Uterus (tissue), 4 donors: ENCODE measurements at places on chromosomes 1 and 21.

GRCh38 chr21:44379991-44380865 lies 26.8 kb downstream of the TRPM2 start:
- H3K4me3 ChIP-seq = no peak overlapping the region
- H3K27me3 ChIP-seq = no peaks in the 10 kb centered on the region
- no peak overlapping the region for H3K27ac ChIP-seq
- DNase-seq = no peak
- no peaks in the 10 kb centered on the region for H3K36me3 ChIP-seq

DNA sequence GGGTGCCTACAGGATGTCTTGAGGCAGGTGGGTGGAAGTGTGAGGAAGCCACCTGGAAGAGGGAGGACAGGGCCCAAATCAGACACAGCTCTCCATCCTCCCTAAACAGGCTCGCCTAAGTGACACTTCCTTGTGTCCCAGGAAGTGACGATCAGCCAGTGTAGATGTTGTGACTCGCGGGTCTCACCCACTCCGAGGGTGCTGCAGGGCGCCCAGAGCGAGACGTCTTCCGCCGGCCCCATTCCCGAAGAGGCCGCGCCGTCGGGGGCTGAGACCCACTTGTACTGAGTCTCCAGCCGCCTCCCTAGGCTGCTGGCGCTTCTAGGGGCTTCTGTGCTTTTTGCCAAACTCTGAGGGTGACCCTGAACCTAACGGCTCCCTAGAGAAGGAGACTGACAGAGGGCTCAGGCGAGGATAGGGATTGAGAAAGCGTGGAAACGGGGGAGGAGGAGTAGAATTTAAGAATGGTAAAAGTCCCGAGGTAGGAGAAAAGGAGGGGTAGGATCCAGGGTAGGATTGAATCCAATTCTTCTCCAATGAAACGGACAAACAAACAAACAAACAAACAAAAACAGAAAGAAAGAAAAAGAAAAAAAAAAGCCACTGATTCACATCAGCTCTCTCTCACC lies 543 bp upstream of the MARK1 start:
- H3K27me3 ChIP-seq = no peaks in the 10 kb centered on the region
- H3K27ac ChIP-seq = peak overlapping the region; percentile 73

DNA sequence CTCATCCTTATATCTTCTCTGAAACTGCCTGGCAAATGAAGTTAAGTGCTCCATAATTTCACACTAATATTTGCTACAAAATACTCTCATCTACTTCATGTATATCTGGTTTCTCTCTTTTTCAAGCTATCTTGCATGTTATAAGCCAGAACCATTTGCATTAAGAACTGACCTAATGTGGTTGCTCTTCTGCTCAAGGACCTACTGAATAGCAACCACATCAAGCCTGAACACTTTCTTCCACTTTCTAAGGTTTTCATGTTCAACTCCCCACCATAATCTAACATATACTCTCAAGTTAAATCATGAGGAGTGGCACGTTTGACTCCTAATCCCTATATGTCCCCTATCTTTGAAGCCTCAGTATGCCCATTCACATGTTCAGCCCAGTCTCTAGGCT lies 27.2 kb downstream of the RGS1 start:
- no peak for DNase-seq
- H3K4me3 ChIP-seq = no peak overlapping the region
- H3K27me3 ChIP-seq = no peaks in the 10 kb centered on the region
- H3K36me3 ChIP-seq = no peaks in the 10 kb centered on the region
- H3K27ac ChIP-seq = no peak overlapping the region

DNA sequence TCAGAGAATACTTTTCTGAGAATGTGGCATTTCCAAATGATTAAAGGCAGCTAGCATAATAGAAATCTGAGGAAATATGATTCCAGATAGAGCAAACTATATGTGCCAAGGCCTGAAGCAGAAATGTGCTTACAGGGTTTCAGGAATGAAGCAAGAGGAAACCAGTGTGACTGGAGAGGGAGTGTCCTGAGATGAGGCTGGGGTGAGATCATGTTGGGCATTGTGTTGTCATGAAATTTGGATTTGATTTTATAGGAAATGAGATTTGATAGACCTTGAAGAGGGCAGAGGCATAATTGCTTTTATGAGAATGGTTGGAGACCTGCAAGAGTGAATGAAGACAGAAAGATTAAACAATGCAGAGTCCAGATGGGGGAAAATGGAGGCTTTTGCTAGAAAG lies 338.1 kb upstream of the SNX7 start:
- no peak for DNase-seq
- H3K27ac ChIP-seq = no peak overlapping the region
- no peaks in the 10 kb centered on the region for H3K27me3 ChIP-seq

GRCh38 chr1:61441723-61442262 lies 283.1 kb downstream of the TM2D1 start:
- H3K4me1 ChIP-seq = no peaks in the 10 kb centered on the region
- no peak overlapping the region for H3K4me3 ChIP-seq
- no peaks in the 10 kb centered on the region for H3K36me3 ChIP-seq

GRCh38 chr1:228837817-228838716 lies 102.8 kb downstream of the RHOU start:
- H3K27me3 ChIP-seq = no peaks in the 10 kb centered on the region
- H3K36me3 ChIP-seq = no peaks in the 10 kb centered on the region

GRCh38 chr1:212485913-212486618 lies 53.3 kb downstream of the NENF start:
- H3K4me1 ChIP-seq = no peaks in the 10 kb centered on the region
- H3K27ac ChIP-seq = no peak overlapping the region
- no peaks in the 10 kb centered on the region for H3K27me3 ChIP-seq
- no peak overlapping the region for H3K4me3 ChIP-seq
- no peak for DNase-seq
- H3K36me3 ChIP-seq = no peaks in the 10 kb centered on the region

DNA sequence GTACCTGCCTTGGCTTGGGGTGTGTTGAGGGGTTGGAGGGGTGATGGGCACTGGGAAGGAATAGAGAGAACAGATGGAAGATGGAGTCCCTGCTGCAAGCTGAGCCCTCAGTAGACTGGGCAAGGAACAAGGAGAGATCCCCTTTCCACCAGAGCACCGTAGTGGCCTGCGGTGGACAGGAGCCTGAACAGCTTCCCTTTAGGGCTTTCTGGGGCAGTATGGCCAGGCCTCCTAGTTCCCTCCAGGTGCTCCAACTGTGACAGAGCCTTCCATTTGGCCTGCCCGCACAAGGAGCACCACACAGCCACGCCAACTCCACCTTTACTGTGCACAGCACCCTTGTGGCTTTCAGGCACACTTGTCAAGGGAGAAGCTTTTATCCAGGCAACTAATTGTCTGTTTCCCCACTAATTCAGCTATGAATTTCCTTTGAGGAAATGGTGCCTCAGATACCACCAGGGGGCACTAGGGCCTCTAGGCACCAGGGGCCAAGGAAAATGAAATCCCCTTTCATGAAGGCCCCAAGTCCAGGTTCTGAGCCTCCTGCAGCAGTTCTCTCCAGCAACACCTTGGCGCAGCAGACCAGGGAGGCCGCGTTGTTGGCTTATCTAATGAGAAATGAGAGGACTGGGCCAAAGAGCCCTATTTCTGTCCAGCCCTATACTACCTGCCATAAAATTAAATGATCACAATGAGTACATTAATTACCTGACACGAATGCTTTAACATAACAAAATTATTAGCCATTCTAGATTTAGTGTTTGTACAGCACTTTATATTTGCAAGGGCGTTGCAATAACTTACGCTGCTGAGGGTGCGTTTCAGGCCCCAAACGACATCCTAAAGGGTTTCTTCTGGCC lies 23.1 kb upstream of the ERI3 start:
- no peaks in the 10 kb centered on the region for H3K4me1 ChIP-seq
- peak; percentile 27 for DNase-seq
- H3K36me3 ChIP-seq = no peaks in the 10 kb centered on the region

DNA sequence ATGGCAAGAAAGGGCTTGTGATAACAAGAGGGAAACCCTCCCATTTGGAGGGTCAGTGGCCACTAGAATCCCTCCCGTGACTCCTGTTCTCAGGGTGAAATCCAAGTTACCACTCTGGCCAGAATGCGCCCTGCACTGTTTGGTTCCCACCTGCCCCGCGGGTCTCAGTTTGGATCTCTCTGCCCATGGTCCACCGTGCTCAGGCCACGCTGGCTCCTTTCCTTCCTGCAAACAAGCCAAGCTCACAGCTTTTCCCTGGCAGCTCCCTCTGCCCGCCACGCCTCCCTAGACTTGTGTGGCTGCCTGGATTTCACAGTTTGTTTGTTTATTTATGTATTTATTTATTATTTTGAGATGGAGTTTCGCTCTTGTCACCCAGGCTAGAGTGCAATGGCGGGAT lies 179.5 kb upstream of the VAMP3 start:
- H3K27ac ChIP-seq = no peak overlapping the region
- no peak for DNase-seq
- H3K36me3 ChIP-seq = no peaks in the 10 kb centered on the region
- H3K4me1 ChIP-seq = no peaks in the 10 kb centered on the region

DNA sequence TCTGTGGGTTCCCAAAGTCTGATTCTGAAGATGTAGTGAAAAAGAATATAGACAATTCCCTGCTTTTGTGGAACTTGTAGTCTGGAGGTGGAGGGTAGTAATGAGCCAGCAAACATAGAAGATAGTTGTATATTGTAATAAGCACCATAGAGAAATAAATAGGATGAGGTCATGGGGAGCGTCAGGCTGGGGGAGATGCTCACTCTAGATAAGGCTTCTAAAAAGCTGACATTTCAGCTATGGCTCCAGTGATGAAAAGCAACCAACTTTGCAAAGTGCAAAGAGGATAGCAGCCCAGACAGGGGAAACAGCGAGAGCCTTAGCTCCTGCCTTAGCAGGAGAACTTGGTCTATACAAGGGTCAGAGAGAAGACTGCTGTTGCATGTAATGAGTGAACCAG lies 98.0 kb upstream of the RALGPS2 start:
- H3K4me1 ChIP-seq = no peaks in the 10 kb centered on the region
- DNase-seq = no peak

DNA sequence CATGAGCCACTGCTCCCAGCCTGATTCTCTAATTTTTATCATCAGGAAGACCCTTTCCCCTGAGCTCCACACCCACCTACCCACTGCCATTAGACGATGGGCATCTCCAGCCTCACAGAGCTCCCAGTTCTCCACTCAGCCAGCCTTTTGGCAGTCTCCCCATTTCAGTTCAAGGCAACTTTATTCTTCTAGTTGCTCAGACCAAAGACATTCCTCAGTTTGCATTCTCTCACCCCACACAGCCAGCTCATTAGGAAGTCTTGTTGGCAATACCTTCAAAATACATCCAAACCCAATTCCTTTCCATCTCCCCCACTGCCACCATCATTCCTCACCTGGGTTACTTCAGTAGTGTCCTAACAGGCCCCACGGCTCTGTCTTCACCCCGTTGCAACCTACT lies 53.4 kb upstream of the COX20 start:
- H3K4me1 ChIP-seq = no peaks in the 10 kb centered on the region
- H3K27me3 ChIP-seq = no peaks in the 10 kb centered on the region
- no peak overlapping the region for H3K27ac ChIP-seq
- H3K4me3 ChIP-seq = no peak overlapping the region
- H3K36me3 ChIP-seq = no peaks in the 10 kb centered on the region

GRCh38 chr1:23759277-23759676 lies 16.0 kb downstream of the ELOA start:
- peaks cover 3% of the 10 kb centered on the region for H3K36me3 ChIP-seq
- no peak overlapping the region for H3K27ac ChIP-seq
- DNase-seq = no peak
- no peak overlapping the region for H3K4me3 ChIP-seq
- H3K27me3 ChIP-seq = no peaks in the 10 kb centered on the region
- no peaks in the 10 kb centered on the region for H3K4me1 ChIP-seq

DNA sequence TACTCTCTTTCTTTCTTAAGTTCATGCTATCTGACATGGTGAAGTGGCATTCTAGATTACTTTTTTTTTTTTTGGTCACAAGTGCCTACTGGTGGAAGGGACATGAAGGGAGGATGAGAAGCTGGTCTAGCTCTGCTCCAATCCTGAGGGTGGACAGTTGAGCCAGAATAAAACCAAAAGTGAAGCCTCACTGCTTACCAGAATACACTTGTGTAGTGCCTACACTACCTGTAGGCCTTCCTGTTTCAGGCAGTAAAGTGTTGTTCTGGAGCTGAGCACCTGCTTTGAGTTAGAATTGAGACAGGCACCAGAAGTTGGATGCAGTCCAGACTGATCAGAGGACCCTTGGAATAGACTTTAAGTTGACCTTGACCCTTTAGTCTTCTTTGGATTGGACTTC lies 40.4 kb upstream of the APOBEC4 start:
- H3K27ac ChIP-seq = no peak overlapping the region
- no peak overlapping the region for H3K4me3 ChIP-seq
- H3K4me1 ChIP-seq = no peaks in the 10 kb centered on the region
- DNase-seq = no peak
- no peaks in the 10 kb centered on the region for H3K36me3 ChIP-seq

DNA sequence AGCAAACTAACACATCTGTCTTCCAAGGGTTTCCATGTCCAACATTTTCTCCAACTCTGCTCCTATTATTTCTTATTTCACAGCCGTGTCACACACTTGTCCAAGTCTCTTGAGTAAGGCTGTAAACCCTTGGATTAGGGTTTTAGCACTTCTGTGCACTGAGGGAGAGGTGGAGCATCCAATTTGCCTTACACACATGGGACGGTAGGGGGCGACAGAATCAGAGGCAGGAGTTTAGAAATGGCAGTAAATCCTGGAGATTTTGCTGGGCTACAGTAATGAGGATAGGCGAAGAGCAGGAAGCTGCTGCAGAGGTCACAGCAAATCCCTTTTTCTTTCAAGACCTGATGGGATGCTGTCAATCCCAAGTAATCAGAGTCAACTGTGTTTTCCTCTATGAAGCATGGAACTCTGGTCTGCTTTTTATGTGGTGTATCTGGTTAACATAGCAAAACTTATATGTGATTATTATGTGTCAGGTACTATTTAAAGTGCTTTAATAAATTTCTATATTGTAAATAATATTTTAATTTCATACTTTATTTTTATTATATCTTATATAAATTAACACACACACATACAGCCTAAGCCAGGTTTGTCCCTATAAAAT lies 15.4 kb upstream of the LCE5A start:
- H3K27ac ChIP-seq = no peak overlapping the region
- H3K4me3 ChIP-seq = no peak overlapping the region
- H3K4me1 ChIP-seq = no peaks in the 10 kb centered on the region
- DNase-seq = no peak
- no peaks in the 10 kb centered on the region for H3K27me3 ChIP-seq
- no peaks in the 10 kb centered on the region for H3K36me3 ChIP-seq

DNA sequence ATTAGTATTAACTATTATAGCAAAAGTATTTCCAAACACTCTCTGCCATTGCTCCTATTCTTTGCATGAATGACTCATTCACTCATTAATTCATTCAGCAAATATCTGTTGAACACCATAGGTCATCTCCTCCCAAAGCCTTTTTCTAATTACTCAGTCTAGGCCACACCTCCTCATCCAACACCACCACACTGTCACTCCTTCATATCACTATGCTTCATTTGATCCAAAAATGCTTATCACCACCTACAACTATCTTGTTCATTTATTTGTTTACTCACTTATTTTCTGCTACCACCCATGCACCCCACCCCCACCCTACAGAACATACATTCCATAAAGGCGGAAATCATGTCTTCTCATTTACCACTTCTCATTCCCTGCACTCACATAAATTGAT lies 94.4 kb upstream of the TNFSF4 start:
- no peaks in the 10 kb centered on the region for H3K4me1 ChIP-seq
- no peak overlapping the region for H3K4me3 ChIP-seq
- no peaks in the 10 kb centered on the region for H3K27me3 ChIP-seq
